Mammary epithelial cell (primary cell): ENCODE measurements at places on chromosomes 1 and 21.
A peak's percentile ranks its signal among the peaks of the same experiment; 100 is the strongest.

- peak; percentile 29 for DNase-seq
Measured at GRCh38 chr1:100585786-100586185, 47.8 kb downstream of the GPR88 start.

DNA sequence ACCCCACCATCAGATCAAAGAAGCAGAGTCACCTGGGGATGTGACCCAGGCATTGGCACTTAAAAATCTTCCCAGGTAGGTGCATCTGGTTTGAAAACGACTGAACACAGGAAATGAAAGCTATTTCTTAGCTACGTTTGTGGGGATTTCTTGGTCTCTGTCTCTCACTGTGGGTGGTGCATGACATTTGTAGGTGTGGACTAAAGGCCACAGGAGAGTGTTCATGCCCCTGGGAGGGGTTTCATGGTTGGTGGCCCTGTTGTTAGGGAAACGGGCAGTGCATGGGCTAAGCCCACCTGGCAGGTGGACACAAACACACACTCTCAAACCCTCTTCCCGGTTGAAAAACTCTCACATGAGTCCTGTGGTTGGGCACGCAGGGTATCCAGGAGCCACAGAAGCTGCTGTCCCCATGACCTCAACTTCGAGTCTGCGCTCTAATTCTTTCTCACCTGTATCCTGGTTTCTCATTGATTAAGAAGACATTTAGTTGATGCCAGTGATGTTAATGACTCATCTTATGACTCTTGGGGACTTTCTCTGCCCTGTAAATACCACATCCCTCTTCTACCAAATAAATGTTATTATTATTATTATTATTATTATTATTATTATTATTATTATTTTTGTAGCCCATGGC lies 119.4 kb downstream of the MRPS6 start:
- no peak for DNase-seq

- DNase-seq: peak; percentile 85
Measured at GRCh38 chr1:86395751-86396497, at the start of gene ODF2L. Gene ODF2L, minus strand, starts transcription at chr1:86396323. Its CDS starts 9,296 bp downstream, at chr1:86387027.

GRCh38 chr1:109268431-109269211 lies 14.3 kb downstream of the PSRC1 start:
- no peak for DNase-seq

DNA sequence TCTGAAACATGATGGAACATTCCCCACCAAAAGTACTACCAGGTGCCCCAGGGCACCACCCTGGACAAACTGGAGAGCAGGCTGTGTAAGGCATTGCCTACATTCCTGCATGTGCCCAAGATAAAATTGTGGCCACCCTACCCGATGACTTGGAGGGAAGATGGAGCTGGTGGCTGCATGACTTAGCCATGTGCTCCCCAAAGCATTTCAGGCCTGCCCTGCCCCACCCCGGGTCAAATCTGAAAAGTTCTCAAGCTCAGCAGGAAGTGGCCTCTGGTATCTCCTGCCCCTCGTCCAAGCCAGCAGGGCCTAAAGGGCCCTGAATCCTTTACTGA lies 8.5 kb downstream of the CD2 start:
- no peak for DNase-seq

DNA sequence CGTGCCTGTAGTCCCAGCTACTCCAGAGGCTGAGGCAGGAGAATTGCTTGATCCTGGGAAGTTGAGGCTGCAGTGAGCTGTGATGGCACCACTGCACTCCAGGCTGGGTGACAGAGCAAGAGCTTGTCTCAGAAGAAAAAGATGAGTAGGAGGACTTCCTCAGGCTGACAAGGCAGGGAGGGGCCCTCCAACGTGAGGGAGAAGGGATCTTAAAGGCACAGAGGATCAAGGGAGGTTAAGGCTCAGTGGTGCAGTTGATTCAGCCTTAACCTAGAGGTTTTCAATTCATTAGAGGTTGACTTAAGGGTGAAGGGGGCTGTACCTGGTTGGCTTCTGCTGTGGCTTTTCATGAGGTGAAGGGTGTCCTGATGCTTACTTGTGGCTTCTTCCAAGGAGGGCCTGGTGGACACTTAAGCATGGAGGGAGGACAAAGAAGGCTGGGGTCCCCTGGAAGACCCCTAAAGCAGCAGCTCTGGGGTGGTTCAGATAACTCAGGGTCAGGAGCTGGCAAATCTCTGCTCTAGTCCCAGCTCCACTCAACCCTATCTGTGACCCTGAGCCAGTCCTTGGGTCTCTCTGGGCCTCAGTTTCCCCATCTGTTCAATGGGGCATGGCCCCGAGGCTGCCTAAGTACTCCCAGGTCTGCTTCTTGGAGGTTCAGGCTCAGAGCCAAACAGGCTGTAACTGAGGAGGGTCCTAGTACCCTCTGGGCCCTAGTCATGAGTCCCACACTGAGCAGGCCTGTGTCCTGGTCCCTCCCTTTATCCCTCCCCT lies 6.3 kb downstream of the EXTL1 start:
- DNase-seq: peak; percentile 27

DNA sequence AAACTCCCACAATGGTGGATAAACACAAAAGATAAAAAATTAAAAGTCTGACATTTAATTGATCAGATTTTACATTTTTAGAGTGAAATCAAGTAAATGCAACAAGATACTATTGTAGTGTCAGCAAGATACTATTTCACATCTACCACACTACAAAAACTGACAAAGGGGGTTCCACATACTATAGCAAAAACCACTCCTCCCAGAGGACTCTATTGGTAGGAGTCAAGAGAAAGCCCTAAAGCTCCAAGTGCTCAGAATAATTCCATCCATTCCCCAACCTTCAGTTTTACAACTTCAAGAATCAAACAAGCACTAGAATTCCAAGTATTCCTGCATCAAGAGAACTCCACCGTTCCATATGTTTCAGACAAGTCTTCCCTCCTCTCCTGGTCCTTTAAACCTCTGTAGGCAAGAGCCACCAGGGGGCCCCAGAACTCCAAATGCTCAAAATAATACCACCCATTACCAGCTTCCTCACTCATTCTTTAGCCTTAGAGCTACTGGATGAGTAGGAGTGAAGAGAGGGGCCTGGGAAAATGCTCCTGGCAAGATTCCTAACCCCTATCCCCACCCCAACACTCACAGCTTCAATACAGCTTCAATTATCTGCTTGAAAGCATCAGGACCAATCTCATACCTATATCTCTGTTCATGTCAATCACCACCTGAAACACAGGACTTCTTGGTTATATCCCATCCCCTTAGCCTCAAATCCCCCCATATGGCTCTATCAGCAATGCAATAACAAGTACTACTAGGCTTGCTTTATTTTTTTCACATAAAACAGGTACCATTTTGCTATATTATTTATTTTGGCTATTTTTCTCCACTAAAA lies 9.9 kb downstream of the TOR1AIP2 start:
- peak; percentile 25 for DNase-seq

GRCh38 chr1:52080014-52080415 lies 23.9 kb downstream of the BTF3L4 start:
- DNase-seq: no peak

DNA sequence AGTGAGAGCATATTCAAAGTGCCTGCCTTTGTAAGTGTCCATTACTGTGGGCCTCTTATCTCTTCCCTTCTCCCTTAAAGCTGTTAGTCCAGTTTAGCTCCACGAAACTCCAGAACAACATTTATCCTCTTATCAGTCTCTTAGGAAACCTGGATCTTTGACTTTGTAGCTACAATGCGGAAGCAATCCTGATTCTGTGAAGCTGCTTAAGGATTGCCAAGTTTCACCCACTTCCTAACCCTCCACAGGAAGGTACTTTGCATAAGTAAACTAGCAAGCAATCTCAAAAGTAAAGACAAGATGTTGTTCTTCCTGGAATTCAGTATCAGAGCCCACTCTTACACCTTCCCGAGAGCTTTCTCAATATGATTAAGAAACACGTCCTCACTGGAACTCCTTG lies 164.9 kb upstream of the USP25 start:
- no peak for DNase-seq

GRCh38 chr1:99500541-99500940 lies 145.4 kb upstream of the PALMD start:
- no peak for DNase-seq

DNA sequence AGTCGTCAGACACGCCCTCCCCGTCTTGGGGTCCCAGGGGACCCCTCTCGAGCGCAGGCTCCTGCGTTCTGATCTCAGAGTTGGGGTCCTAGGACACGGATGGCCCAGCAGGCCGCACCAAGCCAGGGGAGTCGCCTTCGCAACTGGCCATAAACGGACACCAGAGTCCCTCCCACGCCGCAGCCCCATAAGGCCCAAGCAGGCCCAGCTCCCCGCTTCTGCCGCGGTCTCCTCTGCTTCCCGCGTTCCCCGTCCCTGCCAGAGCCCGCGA lies 633 bp downstream of the DMRTA2 start:
- no peak for DNase-seq

GRCh38 chr1:43484367-43484766 lies 30.6 kb upstream of the HYI start:
- no peak for DNase-seq

- no peak for DNase-seq
Measured at GRCh38 chr1:219805191-219805590, 123.2 kb downstream of the SLC30A10 start.

DNA sequence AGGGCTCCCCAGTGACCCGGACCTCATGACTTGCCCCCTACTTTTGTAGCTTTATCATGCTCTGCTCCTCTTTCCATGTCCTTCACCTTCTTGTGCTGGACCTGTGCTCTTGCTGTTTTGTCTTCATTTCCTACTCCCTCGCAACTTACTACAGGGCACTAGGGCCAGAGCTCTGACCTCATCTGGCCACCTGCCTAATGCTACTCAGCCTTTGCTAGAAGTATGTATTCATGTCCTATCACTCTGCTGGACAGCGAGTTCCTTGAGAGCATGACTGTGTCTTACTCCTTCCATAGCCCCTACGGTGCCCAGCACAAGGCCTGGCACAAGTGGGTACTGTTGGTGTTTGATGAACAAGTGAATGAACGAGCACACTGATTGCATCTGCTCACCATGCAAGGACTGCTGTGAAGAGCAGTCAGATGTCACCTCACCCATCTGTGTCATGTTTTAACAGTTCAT lies 1.9 kb downstream of the MTFR1L start:
- DNase-seq: no peak

GRCh38 chr1:42380586-42381279 lies at the start of gene RIMKLA:
Gene RIMKLA, plus strand, starts transcription at chr1:42380792. Its CDS starts 143 bp downstream, at chr1:42380935.
- no peak for DNase-seq

DNA sequence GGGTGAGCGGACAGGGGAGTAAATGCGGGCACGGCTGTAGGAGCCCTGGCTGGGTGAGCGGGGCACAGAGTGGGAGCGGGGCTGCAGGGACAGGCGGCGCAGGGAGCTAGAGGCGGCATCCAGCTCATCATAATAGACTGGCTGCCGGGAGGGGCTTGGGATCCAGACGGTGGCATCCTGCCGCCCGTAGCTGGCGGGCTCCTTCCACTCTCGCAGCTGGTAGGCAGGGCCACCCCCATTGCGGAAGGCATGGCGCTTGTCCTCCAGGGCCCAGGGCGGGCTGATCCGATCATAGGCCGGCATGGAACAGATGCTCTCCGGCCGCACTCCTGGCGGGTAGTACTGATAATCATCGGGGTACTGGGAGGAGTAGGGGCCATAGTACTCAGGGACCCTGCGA lies 43.7 kb upstream of the GOLT1A start:
- no peak for DNase-seq

DNA sequence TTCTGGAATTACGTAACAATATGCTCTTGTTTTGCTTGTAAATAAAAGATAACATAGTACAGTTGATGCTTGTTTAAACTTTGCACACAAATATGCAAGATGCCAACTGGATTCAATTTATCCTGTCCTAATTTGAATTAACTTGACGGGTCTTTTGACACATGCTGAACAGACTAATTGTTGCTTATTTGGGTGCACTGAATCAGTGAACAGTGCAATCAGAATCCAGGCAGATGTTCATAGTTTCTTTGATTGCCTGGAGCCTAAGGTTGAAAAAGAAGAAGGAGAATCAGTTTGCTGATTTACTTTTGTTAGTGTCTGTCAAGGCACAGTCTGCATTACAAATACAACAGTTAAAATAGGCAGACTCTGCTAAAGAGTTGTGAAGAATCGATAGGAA lies 307.9 kb downstream of the COL11A1 start:
- DNase-seq: no peak

GRCh38 chr1:40766017-40766416 lies 17.6 kb upstream of the KCNQ4 start:
- no peak for DNase-seq

- no peak for DNase-seq
Measured at GRCh38 chr1:194568610-194569009, 1382.2 kb upstream of the B3GALT2 start.

- no peak for DNase-seq
Measured at GRCh38 chr1:84692391-84692790, 2.1 kb upstream of the SSX2IP start.

GRCh38 chr21:38140207-38140903 lies 116.4 kb upstream of the KCNJ15 start:
- peak; percentile 51 for DNase-seq

- no peak for DNase-seq
Measured at GRCh38 chr1:87318056-87318650, 10.5 kb upstream of the LMO4 start.

GRCh38 chr1:108154314-108154713 lies 45.8 kb downstream of the SLC25A24 start:
- DNase-seq: peak; percentile 33

DNA sequence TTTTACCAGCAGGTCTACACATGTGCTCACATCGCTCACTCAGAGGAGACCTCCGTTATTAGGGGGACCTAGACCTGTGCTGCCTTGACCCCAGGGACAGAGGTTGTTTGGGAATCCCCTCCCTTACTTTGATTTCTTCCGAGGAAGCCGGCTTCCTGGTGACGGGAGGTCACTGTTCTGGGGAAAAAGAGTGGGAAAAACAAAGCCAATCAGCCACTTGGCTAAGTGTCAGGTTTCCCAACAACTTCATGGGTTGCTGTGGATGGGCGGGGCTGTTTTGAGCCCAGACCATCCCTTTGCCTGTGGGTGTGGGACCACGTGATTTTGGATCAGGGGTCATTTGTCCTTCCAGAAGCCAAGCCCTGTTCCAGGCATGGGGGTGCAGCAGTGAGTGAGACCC lies 7.1 kb upstream of the KCNAB2 start:
- DNase-seq: no peak

GRCh38 chr1:39845569-39846566 lies 37.4 kb downstream of the TRIT1 start:
- peak; percentile 85 for DNase-seq

DNA sequence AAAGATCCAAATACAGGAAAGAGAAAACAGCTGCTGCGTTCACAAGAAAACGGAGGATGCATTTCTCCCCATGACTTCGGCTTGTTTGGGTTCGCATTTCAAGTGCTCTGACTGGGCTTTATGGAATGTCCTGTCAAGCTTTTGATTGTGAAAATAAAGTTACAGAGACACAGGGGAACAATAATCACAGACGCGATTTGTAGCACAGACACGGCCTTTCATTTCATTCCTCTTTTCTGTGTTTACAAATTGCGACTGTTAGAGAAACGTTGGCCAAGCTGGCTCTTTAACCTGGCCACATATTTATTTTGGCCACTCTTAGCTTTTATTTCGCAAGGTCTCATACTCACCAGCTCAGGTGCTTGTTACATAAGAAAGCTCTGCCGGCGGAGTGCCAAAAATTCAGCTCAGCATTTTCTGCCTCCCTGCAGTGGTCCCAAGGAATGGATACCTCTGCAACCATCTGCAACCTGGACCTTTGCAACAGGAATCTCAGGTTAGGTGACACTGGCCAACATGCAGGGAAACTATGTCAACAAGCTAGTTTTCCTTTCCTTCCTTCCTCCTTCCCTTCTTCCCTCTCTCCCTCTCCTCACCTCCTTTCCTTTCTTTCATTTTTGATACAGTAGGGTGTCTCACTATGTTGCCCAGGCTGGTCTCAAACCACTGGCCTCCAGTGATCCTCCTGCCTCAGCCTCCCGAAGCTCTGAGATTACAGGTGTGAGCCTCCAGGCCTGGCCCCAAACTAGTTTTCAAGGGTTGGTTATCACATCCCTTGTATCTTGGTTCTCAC lies 58.2 kb upstream of the SLC45A1 start:
- DNase-seq: peak; percentile 76

GRCh38 chr1:100852976-100853375 lies 41.7 kb downstream of the EXTL2 start:
- DNase-seq: no peak
